ENCODE measurements at places on chromosomes 13 and 19.

DNA sequence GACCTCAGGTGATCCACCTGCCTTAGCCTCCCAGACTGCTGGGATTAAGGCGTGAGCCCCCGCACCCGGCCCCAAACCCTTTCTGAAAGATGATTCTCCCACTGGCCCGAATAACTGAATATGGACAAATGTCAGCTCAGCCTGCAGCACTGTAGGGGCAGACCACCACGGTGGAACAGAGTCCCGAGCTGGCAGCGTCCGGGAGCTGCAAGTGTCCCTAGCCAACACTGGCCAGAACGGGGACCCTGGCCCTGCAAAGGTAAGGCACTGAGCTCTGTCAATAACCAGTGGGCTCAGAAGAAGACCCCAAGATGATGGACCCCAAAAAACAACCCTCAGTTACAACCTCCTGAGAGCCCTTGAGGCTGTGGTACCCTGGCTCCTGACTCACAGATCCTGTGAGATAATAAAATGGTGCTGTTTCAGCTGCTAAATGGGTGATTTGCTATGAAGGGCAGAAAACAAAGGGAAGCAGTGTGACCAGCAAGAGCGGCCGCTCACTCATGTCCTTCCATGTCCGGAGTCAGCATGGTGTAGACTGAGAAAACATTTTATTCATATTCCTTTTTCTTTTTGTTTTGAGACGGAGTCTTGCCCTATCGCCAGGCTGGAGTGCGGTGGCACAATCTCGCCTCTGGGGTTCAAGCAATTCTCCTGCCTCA lies 1.6 kb downstream of the LSM7 start:
- DNase-seq: no peak

DNA sequence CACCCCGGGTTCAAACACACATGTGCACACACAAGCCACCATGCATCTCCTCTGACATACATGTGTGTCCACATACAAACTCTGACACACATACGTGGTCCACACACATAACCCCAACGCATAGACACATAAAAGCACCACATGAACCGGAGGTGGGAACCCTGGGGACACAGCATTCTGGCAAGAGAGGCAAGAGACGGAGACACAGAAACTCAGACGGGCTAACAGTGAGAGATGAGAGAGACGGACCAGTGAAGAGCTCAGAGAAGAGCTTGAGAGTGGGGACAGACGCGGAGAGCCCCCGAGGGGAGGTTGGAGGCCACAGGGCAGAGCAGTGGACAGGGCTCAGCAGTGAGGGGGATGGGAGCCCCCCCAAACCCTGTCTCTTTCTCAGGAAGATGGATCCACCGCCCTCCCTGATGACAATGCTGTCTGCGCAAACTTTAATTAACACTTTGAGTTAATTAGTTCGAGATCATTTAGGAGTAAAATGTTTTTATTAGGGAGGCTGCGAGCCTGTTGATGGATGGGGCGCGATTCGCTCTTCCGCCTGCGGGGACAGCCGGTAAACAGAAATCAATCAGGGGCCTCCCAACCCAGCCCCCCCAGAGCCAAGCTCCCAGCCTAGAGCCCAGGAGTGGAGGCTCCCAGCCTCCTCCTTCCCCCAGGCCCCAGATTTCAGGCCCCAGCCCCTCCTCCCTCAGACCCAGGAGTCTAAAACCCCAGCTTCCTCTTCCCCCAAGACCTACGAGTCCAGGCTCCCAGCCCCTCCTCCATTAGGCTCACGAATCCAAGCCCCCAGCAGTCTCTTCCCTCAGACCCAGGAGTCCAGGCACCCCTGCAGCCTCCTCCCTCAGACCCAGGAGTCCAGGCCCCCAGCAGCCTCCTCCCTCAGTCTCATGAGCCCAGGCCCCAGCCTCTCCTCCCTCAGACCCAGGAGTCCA lies 9.5 kb upstream of the ERFL start:
- no peak for DNase-seq

- no peak for DNase-seq
Observed at GRCh38 chr13:41812851-41813250, 148.1 kb downstream of the VWA8 start.

DNA sequence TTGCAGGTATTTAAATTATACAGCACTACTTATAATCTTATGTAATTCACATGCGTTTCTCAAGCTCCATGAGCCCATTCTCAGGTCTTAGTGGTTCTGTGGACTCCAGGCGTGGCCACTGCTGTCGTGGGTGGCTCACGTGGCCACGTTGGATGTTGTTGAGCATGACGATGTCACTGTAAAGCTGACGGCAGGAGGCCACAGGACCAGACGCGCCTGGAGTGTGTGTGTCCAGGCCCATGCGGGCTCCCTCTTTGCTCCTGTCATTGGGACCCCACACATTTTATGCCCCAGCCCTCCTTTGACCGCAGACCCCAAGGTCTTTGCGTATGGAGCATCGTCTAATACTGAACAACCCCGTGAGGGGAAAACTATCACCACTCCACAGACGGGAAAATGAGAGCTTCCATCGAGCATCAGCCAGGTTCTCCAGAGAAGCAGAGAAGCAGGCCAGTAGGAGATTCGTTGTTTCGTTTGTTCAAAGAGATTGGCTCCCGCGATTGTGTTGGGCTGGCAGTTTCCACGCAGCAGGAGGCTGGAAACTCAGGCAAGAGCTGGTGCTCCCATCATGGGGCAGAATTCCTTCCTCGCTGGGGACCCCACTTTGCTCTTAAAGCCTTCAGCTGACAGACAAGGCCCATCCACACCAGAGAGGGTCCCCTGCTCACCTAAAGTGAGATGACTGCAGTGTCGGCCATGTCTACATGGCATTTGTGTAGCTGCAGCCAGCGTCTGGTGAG lies 129.3 kb upstream of the SPACA7 start:
- no peak for DNase-seq

DNA sequence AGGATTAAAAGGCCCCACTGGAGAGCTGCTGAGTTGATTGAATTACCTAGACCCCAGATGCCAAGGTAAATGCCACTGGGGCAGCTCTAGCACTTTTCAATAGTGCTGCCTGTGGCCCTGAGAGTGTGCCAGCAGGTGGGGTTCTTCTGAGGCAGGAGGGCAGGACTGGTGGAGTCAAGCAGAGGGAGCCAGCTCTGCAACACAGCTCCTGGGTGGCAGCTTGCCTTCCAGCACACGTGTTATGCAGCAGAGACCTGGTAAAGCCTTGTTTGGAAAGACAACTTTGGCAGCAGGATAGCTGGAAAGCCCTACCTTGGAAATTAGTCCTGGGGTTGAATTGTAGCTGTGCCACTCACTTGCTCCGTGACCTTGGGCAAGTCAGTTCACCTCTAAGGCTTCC lies 306.6 kb downstream of the ATP8A2 start:
- DNase-seq: no peak

DNA sequence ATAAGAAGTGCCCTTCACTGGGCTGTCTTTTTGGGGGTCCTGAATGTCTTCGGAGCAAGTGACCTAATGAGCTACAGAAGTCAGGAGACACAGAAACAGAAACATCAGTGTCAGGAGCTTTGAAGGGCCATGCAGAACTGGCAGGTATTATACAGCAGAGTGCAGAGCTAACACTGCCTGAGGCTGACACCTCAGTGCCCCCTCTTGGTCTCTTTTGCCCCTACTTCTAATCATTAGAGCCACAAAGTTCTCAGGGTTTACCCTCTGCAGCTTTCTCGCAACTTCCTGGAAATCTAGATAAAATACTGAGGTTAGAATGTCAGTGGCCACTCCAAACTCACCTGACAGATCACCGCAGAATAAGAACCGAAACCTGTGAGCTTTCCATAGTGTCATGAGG lies 172.7 kb downstream of the B3GLCT start:
- DNase-seq: no peak

DNA sequence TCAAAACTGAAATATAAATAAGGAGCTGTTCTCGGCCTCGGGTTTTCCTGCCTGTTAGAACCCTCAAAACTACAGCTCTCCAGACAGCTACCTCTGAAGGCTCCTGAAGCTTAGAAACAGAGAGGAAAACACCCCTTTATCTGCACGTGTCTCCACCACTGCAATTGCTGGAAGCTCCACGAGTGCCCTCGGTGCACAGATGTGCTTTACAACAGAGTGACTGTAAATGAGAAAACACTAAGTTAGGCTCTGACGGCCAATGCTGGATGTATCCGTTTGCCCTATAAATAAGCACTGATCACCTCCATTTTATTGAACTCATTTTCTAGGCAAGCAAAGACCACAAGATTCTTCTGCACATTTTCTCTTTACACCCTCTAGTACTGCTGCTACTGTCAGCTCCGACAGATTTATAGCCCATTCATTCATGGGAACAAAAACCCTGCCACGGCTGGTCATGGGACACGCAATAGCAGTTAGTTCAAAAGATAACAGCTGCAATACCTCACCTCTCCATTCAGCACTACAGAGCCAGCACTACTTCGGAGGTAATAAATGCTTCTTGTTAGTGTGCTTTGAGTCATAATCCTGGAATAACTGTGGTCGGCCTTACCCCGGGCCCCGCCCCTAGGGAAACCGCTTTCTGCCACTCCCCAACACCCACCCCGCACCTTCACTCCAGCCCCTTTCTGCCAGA lies 241.1 kb upstream of the ZNF507 start:
- peak; percentile 28 for DNase-seq

GRCh38 chr13:98300956-98301641 lies 124.0 kb upstream of the RNF113B start:
- DNase-seq: peak; percentile 46

GRCh38 chr13:113458253-113459065 lies 5.2 kb upstream of the ADPRHL1 start:
- DNase-seq: peak; percentile 35

- DNase-seq: peak; percentile 58
Observed at GRCh38 chr13:25945596-25945995, 106.2 kb downstream of the SHISA2 start.

GRCh38 chr13:49627831-49628652 lies at the start of gene ARL11:
Gene ARL11, plus strand, starts transcription at chr13:49628507. Its CDS starts 1,941 bp downstream, at chr13:49630448.
- no peak for DNase-seq

DNA sequence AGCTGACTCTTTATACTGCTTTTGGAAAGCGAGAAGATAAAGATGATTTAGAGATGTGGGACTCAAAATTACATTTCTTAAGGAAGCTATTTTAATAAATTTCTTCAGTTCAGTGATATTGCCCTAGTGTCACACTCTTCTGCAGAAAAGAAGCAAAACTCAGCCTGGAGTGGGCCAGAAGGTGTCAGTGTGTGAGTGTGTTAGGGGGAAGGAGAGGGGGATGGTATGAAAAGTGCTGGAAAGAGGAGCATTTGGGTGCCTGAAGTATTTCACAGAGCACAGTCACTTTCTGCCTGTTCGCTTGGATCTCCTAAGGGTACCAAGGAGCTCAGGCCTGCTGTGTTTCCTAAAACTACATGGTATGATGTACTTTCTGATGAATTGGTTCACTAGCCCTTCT lies 84.5 kb upstream of the FRY start:
- DNase-seq: no peak

DNA sequence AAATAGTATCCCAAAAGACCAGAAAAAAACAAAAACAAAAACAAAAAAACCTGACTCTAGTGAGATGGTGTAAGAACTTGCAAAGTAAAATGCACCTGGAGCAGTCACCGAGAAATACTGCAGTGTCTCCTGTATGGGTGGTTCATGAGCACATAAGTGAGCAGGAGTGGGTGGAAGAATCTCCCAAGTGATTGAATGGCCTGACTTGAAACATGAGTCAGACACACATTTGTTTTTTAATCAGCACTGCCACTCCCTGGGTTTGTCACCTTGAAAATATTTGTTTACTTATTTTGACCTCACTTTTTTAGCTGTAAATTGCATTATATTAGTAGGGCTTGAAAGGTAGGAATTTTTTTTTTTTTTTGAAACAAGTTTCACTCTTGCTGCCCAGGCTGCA lies 2.0 kb downstream of the ZNF431 start:
- no peak for DNase-seq

DNA sequence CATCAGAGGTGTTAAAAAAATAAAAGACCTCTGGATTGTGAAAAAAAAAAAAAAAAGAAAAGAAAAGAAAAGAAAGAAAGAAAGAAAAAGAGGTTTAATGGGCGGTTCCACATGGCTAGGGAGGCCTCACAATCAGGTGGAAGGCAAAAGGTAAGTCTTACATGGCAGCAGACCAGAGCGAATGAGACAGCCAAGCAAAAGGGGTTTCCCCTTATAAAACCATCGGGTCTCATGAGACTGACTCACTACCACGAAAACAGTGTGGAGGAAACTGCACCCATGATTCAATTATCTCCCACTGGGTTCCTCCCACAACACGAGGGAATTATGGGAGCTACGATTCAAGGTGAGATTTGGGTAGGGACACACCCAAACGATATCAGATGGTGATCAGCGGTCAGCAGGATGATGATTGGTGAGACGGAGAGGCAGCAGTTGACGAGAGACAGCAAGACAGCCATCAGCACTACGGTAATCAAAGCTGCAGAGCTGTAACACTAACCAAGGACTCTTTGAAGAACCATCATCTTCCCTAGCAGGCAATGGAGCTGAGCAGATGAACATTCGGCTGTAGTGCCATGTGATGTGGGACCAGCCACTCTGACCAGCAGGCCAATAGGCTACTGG lies 3.9 kb upstream of the CD209 start:
- DNase-seq: no peak

- DNase-seq: no peak
Observed at GRCh38 chr13:32017474-32017873, 14.1 kb upstream of the FRY start.

GRCh38 chr13:20294497-20294896 lies 62.4 kb upstream of the GJB6 start:
- DNase-seq: no peak

DNA sequence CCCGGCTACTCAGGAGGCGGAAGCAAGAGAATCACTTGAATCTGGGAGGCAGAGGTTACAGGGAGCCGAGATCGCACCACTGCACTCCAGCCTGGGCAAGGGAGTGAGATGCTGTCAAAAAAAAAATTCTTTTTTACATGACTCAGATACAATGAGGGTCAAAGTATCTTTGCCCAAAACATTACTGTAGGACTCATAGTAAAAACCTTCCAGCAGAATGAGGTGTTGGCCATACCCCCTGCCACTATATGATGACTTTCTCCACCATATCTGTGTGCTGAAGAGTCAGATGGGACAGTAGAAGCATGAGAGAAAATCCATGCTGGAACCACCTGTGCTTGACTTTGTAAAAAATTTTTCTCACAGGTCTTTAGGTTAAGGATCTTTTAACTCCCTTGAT lies 86.7 kb downstream of the COL4A2 start:
- no peak for DNase-seq

DNA sequence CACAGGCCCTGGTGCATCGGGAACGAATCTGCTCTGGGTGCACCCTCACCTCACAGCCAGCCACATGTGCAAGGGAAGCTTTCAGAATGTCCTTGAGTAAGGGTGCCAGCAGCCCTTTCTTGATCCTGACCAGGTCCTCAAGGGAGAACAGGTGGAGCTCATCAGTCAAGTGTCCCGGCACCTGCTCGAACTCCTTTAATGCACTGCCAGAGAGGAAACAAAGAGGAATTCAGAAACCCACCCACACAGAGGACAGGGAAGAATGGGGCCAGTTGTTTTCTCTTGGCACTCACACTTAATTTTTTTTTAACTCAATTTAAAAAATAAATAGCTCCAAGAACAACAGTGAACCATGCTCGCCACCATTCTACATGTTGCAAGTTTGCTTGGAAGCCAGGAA lies 41.7 kb downstream of the RUBCNL start:
- no peak for DNase-seq

DNA sequence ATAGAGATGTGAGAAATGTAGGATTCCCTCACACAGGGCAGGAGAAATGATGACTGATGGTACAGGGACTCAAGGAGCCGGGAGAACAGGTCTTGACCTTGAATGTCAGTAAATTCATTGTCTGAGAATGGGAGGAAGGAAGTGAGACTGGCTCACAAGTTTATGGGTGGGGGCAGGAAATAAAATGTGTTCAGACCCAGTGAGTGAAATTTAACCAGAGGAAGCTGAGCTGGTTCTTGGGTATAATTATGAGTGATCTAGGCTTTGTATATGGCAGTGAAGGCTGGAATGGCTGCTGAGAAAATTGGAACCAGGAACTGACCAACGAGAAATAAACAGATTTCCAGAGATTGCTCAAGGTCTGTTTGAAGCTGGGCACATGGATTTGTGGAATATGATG lies 6.3 kb upstream of the IGSF23 start:
- peak; percentile 48 for DNase-seq

All from fibroblast of upper back skin (primary cell).